ENCODE measurements at places on chromosomes 5 and 9. TPM values are rescaled to one million over a fixed set of nuclear protein-coding genes. Genes with fewer than 3 reads are reported as not detected.

Gene SSBP2
- 77.9 TPM for total RNA-seq

Gene DND1
- 1.6 TPM for total RNA-seq

Gene SPINK5
- total RNA-seq, result 2.8 TPM

Gene SLC6A7
- total RNA-seq, result 18.9 TPM

Gene PDZD2
- 1.8 TPM for total RNA-seq

Gene SPINK7
- not detected for total RNA-seq

Gene LIFR
- 28.9 TPM for total RNA-seq

Gene FBXW2
- total RNA-seq, result 62.1 TPM

DNA sequence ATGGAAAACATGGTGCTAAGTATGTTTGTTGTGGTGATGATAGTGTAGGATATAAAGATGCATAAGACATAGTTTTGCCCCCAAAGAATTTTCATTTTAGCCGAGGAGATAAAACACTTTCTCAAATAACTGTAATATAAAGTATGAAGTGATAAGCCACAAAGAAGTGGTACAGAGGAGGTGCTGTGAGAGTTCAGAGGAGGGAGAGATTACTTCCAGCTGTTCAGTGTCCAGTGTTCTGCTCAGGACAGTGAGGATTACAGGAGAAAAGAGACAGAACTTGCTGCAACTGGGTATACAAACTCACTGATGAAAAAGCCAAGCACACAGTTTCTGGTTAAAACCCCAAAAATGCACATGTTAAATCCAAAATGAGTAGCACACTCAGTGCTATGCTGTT lies 309.3 kb downstream of the KIAA0825 start:
- no peak for DNase-seq

GRCh38 chr5:35656721-35657120 lies 39.1 kb downstream of the SPEF2 start:
- DNase-seq, result no peak

DNA sequence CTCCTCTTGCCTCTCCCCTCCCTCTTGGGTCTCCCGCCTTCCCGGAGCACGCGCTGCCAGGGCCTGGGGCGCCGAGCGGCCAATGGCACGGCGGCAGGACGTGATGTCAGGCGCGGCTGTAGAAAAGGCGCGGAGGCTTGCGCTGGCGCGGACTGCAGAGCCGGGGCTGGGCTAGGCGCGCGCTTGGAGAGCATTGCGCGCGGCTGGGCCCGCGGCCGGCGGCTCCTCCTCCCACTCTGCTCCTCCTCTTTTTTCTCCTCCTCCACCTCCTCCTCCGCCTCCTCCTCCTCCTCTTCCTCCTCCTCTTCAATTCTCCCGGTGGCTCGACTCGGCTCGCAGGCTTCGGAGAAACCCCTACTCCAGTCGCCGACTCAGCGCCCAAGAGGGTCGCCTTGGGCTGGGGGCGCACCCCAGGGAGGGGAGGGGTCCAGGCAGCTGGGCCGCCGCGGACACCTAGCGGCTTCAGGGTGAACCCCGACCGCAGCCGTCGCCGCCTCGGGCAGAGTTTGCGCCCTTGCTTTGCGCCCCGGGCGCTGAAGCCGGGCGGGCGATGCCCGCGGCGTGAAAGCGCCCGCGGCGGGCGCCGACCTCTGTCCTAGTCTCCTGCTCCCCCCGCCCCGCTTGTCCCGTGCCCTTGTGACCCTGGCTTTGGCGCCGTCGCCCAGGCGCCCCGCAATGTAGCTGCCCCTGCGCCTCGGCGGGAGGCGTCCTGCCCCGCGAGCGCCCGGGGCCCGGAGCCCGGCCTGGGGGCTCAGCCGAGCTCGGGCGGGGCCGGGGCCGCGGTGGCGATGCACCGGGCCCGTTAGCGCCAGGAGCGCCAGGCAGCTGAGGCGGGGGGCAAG lies at the start of gene LHX2:
TSS of gene LHX2 (plus strand) at position 309 of the 842 bp plus-strand sequence. CDS start 581 bp downstream, outside the sequence.
- peak; percentile 65 for DNase-seq

DNA sequence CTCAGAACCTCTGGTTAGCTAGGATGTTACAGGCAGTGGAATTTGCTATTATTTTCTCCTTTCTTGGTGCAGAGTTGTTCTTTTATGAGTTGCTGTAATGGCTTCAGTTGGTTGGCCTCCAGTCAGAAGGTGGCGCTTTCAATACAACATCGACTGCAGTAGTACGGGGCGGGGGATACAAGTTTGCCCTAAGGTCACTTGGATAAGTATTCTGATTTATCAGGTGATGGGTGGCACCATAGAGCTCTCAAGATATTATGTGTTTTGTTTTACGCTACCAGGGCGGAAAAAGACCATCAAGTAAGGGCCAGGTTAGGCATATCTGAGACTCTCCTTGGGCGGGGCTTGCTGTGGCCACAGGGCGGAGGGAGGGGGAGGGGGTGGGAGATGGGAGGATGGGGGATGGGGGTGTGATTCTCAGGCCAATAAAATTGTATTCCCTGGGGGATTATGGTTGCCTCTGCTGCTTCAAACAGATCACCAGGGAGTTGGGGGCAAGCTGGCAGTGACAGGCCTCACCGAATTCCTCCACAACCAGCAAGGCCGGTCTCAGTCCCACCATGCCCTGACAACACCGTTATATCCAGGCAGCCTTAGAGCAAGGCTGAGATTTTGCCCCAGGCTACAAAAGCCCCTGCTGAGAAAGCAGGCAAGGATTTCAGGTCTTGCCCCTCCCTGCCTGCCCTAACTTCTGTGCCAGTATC lies 15.9 kb upstream of the RNF38 start:
- DNase-seq, result no peak

DNA sequence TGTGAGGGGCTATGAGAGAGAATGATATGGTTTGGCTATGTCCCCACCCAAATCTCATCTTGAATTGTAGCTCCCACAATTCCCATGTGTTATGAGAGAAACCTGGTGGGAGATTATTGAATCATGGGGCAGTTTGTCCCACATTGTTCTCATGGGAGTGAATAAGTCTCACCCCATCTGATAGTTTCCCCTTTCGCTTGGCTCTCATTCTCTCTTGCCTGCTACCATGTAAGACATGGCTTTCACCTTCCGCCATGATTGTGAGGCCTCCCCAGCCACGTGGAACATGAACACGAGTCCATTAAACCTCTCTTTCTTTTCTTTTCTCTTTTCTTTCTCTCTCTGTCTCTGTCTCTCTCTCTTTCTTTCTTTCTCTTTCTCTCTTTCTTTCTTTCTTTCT lies 743.4 kb upstream of the CTNND2 start:
- no peak for DNase-seq

GRCh38 chr9:133135146-133135745 lies 14.2 kb upstream of the RALGDS start:
- peak; percentile 93 for DNase-seq

DNA sequence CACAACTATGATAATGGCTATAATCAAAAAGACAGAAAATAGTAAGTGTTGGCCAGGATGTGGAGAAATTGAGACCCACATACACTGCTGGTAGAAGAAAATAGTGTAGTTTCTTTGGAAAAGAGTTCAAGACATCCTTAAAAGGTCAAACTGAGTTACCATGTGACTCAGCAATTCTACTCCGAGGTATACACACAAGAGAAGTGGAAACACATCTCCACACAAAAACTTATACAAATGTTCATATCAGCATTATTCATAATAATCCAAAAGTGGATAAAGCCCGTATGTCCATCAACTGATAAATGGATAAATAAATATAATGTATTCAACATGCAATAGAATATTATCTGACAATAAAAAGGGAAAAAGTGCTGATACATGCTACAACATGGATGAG lies 532.2 kb downstream of the NR2F1-AS1 start:
- DNase-seq, result no peak

DNA sequence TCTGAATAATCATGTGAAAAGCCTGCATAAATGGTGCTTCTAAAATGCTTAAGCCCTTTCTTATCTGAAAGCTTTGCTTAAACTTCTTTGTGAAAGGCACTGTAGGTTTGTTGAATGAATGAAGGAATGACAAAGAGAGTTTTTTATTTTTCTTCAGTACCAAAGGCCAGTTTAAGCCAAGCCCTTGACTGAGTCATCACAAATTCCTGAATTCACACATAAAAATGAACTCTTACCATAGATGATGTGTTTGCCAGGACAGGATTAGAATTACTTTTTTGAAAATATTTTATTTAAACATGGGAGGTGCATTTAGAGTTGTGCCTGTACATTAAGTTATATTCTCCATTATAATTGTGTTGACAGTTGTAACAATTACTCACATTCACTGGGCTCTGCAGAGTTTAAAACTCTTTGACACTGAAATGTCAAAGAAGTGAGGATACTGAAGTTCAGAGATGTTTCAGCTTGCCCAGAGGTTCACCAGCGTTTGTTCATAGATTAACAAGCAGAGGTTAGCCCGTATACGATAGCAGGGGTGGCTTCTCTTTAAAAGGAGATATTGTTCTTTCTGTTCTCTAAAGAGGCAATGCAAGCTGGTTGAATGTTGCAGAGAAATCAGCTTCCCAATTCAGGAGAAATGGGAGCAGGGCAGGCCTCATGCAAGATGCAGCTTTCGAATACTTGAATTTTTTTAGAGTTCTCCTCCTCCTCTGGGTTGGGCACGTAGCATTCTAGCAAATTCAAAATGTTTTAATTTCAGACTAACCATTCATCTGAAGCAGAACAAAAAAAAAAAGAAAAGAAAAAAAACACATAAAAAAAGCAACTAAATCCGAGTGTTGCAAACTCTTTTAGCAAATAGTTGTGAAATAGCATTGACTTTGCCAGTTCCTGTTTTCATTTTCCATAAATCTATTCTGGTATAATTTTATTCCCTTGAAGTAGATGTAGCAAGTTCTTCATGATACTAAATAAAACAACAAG lies 358.7 kb upstream of the KLF4 start:
- DNase-seq, result no peak

DNA sequence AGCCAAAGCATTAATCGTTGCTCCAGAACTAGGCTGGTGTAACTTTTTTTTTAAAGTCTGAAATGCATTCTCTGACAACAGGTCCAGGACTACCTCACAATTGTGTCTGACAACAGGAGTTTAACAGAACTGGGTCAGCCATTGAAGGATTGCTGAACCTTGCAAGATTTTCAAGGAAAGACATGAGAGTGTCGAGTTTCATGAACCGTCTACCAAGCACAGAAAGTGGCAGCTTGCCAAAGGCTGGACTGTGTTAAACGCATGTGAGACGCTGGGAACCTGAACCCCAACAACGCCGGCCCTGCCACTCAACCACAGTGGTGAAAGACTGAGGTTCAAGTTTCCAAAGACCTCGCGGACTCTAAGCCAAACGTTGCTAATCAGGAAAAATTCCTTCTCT lies 79.1 kb downstream of the LHFPL2 start:
- no peak for DNase-seq

DNA sequence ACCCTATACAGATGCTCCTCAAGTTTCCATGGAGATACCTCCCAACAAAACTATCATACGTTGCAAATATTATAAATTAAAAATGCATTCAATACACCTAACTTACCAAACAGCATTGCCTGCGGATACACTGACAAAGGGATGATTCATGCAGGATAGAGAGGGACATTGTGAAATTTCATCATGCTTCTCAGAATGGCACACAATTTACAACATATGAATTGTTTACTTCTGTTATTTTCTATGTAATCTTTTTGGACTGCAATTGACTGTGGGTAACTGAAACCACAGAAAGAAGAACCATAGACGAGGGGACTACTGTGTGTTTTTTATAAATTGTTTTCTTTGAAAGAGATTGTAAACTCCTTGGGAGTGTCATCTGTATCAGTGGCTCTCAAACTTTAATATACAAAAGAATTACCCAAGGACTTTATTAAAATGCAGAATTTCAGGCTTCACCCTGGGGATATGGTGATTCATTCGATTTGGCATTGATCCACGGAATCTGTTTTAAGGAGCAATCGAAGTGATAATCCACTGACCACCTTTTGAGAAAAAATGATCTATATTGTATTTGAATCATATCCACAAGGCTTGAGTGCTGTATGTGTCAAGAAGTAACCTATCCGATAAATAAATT lies 146.4 kb downstream of the SGCD start:
- no peak for DNase-seq

- DNase-seq, result no peak
Measured at GRCh38 chr5:133145436-133146170, 93.8 kb downstream of the HSPA4 start.

DNA sequence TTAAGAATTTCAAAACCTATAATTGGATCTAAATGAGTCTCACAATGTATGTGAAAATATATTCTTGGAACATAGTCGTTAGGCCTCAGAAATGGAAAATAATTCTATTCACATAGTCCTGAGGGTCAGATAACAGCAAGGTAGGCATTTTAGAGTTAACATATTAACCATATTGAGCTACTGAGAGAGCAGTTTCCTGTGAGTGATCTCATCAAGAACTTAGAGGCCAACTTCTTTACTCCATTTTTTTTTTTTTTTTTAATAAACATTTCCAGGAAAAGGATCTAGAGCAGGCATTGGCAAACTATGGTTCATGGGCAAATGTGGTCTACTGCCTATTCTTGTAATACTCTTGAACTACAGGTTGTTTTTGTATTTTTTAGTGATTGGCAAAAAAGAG lies 26.6 kb downstream of the RAB24 start:
- no peak for DNase-seq

DNA sequence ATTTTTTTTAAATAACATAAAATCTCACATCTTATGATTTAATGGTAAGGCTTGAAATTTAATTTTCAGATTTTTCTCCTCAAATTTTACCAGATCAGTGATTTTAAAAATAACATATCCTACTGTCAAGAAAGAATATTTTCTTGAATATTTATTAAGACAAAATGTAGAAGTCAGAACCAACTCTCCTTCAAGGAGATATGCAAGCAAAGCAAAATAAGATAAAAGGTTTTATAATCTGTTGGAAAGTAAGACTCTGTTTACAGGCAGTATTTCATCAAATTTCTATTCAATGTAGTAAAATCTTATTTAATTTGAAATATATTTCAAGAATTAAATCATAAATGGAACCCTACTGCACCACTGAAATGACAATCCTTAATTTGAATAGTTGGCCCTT lies 7.3 kb downstream of the AP3B1 start:
- DNase-seq, result no peak

- no peak for DNase-seq
Measured at GRCh38 chr9:96519787-96520186, 69.8 kb downstream of the HABP4 start.

DNA sequence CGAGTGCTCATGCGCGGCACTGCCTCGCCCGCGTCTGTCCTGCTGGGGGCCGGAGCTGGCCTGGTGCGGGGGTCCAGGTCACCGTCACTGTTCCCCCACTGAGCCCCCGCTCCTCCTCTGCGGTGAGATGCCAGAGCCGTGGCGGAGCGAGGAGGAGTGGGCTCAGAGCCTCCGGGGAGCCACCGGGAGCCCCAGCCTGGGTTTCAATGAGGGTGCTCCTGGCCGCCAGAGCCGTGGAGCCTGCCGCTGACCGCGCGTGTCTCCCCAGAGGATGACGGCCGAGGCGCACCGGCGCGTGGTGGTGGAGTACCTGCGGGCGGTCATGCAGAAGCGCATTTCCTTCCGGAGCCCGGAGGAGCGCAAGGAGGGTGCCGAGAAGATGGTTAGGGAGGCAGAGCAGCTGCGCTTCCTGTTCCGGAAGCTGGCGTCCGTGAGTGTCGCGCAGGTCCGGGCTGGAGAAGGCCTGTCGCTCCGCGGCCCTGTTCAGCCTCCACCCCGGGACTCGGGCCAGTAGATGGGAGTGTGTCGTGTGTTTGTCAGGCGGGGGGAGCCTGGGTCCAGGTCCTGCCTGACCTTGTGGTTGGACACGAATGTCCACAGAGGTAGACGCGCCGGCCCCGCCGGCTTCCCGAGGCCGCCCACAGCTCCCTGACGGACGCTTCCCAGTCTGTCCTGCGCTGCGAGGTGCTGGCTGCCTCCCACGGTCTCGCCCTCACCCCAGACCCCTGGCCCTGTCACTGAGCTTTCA lies 22.0 kb downstream of the EXOC3 start:
- peak; percentile 28 for DNase-seq
